ENCODE measurements at places on chromosomes 4 and X.

DNA sequence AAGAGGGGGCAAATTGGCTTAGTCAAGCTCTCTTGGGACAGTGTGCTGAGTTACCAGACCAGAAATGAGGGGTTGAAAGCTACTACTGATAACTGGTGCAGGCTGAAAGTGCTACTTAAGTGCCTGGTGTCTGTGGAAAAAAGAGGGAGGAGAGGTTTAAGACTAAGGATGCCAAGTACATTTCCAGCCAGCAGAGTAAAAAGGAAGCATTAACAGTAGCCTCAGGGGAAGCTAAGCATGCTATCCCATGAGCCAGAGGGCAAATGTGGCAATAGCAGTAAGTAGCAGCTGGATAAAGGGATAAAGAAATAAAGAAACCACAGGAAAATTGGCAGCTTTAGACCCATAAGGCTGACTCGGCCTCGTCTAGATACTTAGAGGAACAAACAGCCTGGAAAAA lies 196.3 kb upstream of the MAB21L2 start:
- DNase-seq: no peak
- H3K4me3 ChIP-seq: no peak overlapping the region
- H3K27me3 ChIP-seq: no peaks in the 10 kb centered on the region
- H3K27ac ChIP-seq: no peak overlapping the region
- no peaks in the 10 kb centered on the region for H3K4me1 ChIP-seq
- no peaks in the 10 kb centered on the region for H3K36me3 ChIP-seq

- H3K27me3 ChIP-seq: no peaks in the 10 kb centered on the region
- no peaks in the 10 kb centered on the region for H3K36me3 ChIP-seq
- no peak for DNase-seq
These were observed 184.3 kb downstream of the PPP3CA start for GRCh38 chr4:101162990-101163380.

GRCh38 chrX:52280812-52281211 lies 88.0 kb upstream of the XAGE2 start:
- no peak overlapping the region for H3K4me3 ChIP-seq
- no peak overlapping the region for H3K27ac ChIP-seq
- H3K4me1 ChIP-seq: no peaks in the 10 kb centered on the region
- H3K36me3 ChIP-seq: no peaks in the 10 kb centered on the region

DNA sequence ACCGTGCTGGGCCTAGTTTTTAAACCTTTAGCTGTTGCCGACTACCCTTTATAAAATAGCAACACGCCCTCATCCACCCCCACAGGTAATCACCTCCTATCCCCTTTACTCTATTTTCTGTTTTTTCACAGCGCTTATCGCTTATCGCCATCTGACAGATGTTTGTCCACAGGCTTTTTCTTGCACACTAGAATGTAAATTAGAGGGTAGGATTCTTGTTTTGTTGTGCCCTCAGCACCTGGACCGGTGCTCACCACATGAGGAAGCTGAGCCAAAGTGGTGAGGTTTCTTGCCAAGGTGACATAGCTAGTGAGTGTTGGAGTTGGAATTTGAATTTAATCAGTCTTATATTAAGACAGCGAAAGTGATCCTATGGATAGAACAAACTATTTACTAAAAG lies 2.9 kb upstream of the RBBP7 start:
- no peak overlapping the region for H3K27ac ChIP-seq
- H3K27me3 ChIP-seq: no peaks in the 10 kb centered on the region
- H3K36me3 ChIP-seq: no peaks in the 10 kb centered on the region
- DNase-seq: no peak

DNA sequence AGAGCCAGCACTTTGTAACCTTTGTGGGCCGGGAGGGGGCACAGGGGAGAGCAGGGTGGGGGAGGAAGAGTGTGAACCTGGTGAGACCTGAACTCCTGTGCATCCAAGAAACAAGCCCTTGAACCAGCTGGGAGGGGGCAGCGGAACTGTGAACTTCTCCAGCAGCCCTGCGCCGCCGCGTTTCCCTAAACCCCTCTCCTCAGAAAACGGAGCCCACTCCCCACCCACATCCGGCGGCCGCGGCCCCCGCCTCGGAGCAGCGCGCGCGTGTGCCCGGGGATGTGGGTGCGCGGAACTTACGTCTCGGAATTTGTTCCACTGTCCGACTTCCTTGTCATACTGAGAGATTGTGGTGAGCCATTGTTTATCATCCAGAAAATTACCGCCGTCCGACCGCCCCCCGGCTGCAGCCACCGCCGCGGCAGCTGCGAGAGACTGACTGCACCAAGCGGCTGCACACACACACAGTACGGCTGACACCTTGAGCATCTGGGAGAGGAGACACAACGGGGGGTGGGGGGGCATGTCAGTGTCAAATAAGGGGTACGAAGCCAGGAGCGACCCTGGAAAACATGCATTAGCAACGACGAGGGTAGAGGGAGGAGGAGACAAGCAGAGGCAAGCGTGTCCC lies 494 bp downstream of the SPOCK3 start:
- H3K4me3 ChIP-seq: peak overlapping the region; percentile 35
- no peak overlapping the region for H3K27ac ChIP-seq
- H3K36me3 ChIP-seq: no peaks in the 10 kb centered on the region

DNA sequence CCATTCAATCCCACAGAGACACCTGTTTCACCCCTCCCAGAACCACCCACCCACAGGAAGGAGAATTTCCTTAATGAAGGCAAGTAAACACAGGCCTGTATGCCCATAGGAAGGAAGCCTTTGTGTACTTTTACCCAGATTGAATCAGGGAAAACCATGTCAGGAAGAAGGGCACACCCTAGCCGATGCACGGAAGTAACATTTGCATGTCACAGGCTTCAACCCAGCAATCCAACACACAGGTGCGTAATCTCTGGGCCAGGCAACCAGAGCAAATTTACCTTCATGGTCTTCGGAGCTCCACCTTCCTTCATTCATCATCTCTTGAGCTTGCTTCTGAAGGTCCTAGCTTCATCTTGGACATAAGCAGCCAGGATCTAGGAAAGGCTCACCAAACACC lies 206.3 kb downstream of the SHROOM3 start:
- H3K27ac ChIP-seq: no peak overlapping the region
- no peak overlapping the region for H3K4me3 ChIP-seq
- H3K4me1 ChIP-seq: peaks cover 6% of the 10 kb centered on the region
- H3K27me3 ChIP-seq: no peaks in the 10 kb centered on the region

DNA sequence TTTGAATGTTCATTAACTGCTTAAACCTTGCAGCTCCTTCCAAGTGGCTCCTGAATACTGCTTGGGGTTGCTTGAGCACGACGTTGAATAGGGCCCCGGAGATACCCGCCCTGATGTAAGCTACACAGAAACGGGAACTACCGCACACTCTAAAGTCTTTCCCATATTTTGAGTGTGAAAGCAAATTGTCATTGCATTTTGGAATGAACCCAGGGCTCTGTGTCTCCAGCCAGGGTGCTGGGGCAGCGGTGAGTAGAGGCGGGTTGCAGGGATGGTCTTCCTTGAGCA lies 59.4 kb upstream of the HELT start:
- no peaks in the 10 kb centered on the region for H3K4me1 ChIP-seq
- no peaks in the 10 kb centered on the region for H3K36me3 ChIP-seq
- no peak for DNase-seq
- no peaks in the 10 kb centered on the region for H3K27me3 ChIP-seq
- H3K27ac ChIP-seq: no peak overlapping the region

- peak overlapping the region; percentile 55 for H3K27ac ChIP-seq
- no peaks in the 10 kb centered on the region for H3K4me1 ChIP-seq
- no peak for DNase-seq
- H3K4me3 ChIP-seq: no peak overlapping the region
These were observed 9.6 kb upstream of the IL13RA1 start for GRCh38 chrX:118717678-118718391.

DNA sequence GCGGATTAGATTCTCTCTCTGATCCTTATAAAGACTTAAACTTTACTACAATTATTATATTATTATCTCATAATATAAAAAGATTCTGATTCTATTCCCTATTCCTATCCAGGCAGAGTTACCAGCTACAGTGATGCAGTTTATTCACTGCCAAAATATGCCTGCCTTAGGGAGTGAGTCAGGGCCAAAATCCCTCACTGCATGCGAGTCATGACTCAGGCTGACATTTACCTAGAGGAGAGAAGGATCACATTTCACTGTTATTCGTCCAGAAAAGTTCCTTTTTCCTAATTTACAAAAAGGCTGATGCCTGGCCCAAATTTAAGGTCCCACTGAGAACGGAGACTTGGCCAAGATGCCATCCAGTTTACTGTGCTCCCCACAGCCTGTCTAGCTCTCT lies 168.5 kb upstream of the LDB2 start:
- H3K27me3 ChIP-seq: no peaks in the 10 kb centered on the region
- no peak for DNase-seq
- no peaks in the 10 kb centered on the region for H3K36me3 ChIP-seq
- H3K27ac ChIP-seq: no peak overlapping the region
- H3K4me1 ChIP-seq: no peaks in the 10 kb centered on the region

DNA sequence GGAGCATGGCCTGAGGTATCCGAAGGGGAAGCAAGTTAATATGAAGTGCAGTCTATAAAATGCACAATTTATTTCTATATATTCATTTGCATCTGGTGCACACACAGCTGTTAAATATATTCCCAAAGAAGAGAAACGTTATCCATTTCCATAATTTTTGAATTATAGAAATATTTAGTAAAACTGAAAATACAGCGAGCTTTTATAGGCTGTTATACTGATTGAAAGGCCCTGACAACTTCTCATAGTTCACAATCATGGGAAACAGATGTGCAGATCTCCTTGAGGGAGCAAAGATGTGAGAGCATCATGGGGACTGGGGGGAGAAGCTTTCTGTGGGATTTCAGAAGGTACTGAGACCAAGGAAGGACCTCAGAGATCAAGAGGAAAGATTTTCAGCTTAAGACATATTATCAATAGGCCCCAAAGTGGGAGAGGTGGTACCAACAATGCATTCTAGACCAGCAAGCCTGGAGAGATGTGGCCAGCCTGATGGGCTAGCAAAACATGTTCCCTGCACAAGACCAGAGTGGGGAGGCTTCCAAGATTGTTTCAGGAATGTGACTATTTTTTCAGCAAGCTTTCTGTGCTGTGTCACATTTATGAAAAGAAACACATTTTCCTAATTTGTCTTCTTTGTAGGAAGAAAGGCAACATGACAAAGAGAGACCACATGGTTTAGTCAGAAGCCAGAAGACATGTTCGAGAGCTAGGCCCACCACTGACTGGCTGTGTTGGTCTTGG lies 256.0 kb upstream of the SFRP2 start:
- H3K4me3 ChIP-seq: no peak overlapping the region
- no peaks in the 10 kb centered on the region for H3K4me1 ChIP-seq
- H3K27ac ChIP-seq: no peak overlapping the region
- DNase-seq: no peak

- H3K27me3 ChIP-seq: no peaks in the 10 kb centered on the region
- H3K4me3 ChIP-seq: peak overlapping the region; percentile 82
- H3K36me3 ChIP-seq: no peaks in the 10 kb centered on the region
These were observed 61.9 kb upstream of the IRF2 start for GRCh38 chr4:184536065-184536880.

DNA sequence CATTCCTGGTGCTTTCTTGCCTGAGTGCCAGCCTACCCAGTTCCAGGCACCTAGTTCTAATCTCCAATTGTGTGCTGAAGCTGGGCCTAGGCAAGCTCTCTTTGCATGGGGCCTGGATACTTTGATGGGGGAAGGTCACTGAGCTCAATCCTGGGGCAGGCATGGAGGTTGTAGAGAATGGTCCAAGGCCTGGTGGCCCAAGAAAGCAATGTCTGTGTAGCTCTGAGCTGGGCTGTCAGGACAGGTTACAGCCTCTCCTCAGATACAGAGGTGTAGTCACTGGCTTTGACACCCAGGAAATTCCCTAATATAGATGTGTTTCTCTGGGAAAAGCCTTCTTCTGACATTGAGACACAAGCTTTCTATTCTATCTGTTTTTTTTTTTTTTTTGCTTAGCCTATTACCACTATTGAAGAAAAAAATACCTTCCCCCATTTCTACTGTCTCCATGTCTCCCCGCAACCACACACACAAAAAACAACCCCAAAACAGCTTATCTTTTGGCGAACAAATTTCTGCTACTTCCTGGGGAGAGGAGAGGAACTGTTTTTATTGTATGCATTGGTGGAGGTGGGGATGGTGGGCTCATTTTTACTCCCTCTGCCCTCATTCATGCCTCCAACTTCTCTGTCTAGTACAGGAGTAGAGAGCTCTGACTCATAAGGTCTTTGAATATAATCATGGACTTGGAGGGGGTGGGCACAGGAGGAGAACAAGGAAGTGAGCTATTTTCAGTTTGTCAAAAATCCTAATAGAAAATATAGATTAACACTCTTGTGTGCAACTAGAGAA lies 66.7 kb upstream of the DHX15 start:
- no peaks in the 10 kb centered on the region for H3K4me1 ChIP-seq
- H3K4me3 ChIP-seq: no peak overlapping the region
- DNase-seq: no peak
- no peaks in the 10 kb centered on the region for H3K36me3 ChIP-seq

DNA sequence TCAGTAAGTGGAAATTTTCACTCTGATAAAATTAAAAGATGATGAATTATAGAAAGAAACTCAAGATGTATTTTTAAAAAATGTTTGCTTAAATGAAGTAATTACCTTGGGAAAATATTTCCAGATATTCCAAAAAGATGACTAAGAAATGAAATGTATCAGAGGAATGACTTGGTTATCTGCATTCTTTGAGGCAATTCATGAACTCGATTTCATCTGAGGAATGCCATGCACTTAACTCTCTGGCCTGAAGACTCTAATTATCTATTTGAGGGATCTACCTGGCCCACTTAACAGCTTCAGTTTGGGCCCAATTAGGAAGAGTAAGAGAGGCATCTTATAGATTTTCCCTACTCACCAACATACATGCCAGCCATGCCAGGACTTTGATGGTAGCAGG lies 182.3 kb downstream of the INPP4B start:
- H3K4me1 ChIP-seq: no peaks in the 10 kb centered on the region
- no peak for DNase-seq
- no peak overlapping the region for H3K27ac ChIP-seq
- no peaks in the 10 kb centered on the region for H3K27me3 ChIP-seq
- H3K36me3 ChIP-seq: no peaks in the 10 kb centered on the region
- H3K4me3 ChIP-seq: no peak overlapping the region

GRCh38 chr4:84159762-84160161 lies 339.3 kb downstream of the NKX6-1 start:
- peaks cover 12% of the 10 kb centered on the region for H3K27me3 ChIP-seq
- no peaks in the 10 kb centered on the region for H3K36me3 ChIP-seq
- H3K4me1 ChIP-seq: no peaks in the 10 kb centered on the region
- no peak overlapping the region for H3K4me3 ChIP-seq
- no peak overlapping the region for H3K27ac ChIP-seq
- DNase-seq: no peak

- no peaks in the 10 kb centered on the region for H3K36me3 ChIP-seq
- H3K27ac ChIP-seq: no peak within 1 kb of the TSS
- H3K4me1 ChIP-seq: no peaks in the 10 kb centered on the region
- no peaks in the 10 kb centered on the region for H3K27me3 ChIP-seq
- H3K4me3 ChIP-seq: no peak within 1 kb of the TSS
- DNase-seq: no peak
These were observed at the start of gene ADAM29 for GRCh38 chr4:174918058-174918457. Gene ADAM29, plus strand, starts transcription at chr4:174918358. Its CDS starts 57,168 bp downstream, at chr4:174975526.

DNA sequence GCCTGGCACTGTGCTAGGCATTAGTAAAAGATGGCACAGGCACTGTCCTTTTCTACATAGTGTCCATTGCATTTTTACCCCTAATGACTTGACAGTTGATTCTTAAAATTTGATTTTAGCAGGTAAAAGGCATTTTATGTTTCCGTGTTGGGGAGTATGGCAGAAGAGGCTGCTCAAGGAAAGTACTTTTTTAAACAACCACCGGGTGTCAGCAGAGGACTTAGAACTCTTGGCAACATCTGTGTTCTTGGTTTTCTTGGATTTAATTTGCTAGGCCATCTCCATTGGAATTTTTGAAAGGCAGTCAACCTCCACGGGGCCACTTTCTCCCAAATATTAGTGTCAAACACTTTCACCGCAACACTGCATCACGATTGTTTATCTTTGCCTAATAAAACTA lies 102.9 kb downstream of the TSPAN7 start:
- no peaks in the 10 kb centered on the region for H3K4me1 ChIP-seq
- no peak for DNase-seq
- no peaks in the 10 kb centered on the region for H3K36me3 ChIP-seq
- H3K4me3 ChIP-seq: no peak overlapping the region

All from upper lobe of right lung (tissue), 1 donor.